ENCODE measurements at places on chromosomes 3 and 15. TPM values are rescaled to one million over a fixed set of nuclear protein-coding genes. Genes with fewer than 3 reads are reported as not detected.

Gene LRTM1
- total RNA-seq, result not detected

GRCh38 chr3:120192159-120192558 is 92.9 kb downstream of the GPR156 start:
- DNase-seq, result no peak

DNA sequence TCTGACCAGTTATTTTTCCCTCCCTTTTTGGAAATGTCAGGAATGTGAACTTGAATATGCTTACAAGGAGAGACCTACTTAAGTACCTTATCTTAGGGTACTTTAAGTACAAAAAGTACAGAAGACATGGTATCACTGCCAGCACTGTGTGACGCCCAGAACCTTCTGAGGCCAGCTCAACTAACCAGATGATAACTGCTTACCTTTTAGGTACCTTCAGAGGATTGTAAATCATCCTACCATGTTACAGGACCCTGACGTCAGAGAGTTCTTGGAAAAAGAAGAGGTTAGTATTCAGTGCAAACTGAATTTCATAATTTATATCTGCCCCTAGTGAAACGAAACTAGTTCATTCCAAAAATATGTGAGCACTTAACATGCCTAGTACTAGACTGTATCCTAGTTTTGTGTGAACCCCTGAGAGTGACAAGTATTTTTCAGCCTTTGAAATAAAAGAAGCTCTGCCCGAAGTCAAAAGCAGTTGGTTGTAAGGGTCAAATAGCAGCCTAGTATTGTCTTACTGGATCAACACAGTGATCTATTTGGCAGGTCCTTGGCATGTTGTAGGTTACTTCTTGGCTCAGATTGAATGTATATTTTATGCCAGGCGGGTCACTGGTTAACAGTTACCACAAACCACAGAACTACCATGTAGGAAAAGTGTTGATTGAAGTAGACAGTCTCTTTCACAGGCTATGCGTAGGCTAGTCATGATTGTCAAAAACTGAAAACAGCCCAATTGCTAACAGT is 23.8 kb upstream of the SNX22 start:
- no peak for DNase-seq

GRCh38 chr3:155382396-155383042 is 89.0 kb upstream of the STRIT1 start:
- peak; percentile 72 for DNase-seq

DNA sequence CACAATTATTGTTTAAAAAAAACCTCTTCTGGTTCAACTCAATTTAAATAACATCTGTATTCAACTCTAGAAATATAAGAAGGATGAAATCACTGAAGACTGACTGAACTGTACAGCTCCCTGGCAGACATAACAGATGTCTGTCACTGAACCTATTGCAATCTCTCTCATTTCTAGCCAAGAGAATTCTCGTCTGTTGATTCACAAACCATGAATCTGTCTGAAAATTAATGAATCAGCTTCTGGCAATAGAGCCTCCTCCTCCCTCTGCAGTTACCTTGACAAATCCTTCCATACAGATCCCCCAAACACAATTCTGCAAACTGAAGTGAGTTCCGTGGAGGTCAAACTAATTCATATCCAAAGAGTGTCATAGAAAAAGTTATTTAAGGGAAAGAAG is 561.4 kb downstream of the PYDC2 start:
- DNase-seq, result no peak

DNA sequence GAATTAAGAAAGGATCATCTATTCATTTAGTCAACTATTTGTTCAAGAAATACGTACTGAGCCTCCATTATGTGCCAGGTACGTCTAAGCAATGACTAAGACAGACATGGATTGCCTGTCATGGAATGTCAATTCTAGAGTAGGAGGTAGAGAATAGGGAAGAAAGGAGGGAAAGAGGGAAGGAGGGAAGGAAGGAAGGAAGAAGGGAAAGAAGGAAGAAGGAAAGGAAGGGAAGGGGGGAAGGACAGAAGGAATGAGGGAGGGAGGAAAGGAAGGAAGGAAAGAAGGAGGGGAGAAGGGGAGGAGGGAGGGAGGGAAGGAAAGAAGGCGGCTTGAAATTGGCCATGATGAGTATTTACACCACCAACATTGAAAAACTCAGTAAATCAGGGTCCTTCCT is 39.3 kb upstream of the RFTN1 start:
- no peak for DNase-seq
